ENCODE measurements at places on chromosomes 1 and 21.

GRCh38 chr1:203440771-203441170 is 34.8 kb upstream of the PRELP start:
- DNase-seq, result no peak

DNA sequence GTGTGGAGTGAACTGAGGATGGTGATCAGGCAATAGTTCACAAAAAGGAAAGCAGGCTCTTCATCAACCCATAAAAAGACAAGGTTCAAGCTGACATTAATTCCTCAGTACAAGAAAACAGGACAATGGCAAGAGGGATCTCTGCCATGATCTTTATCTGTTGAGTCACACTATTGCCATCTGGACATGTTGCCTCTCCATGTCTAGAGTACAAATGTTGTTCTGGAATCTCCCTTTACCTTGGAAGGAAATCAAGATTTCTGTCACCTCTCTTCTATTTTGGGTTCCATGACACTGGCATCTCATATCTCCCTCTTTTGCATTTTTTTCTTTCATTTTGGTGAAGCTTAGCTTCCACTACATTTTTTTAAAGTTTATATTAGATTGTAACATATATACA is 329.1 kb downstream of the USP25 start:
- no peak for DNase-seq

DNA sequence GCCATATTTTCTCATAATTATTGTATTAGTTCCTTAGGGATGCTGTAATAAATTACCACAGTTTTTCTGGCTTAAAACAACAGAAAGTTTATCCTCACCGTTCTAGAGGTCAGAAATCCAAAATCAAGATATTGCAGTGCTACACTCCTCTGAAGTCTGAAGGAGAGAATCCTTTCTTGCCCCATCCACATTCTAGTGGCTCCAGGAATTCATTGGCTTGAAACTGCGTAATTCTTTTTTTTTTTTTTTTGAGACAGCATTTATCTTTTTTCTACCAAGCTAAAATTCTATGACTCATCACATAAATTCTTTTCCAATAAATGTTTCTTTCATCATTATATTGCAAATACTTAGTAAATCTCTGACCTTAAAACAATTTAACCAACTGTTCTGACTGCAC is 451.0 kb upstream of the RGS18 start:
- DNase-seq, result peak; percentile 80

- no peak for DNase-seq
Observed at GRCh38 chr1:42179275-42179674, 14.7 kb upstream of the GUCA2A start.

DNA sequence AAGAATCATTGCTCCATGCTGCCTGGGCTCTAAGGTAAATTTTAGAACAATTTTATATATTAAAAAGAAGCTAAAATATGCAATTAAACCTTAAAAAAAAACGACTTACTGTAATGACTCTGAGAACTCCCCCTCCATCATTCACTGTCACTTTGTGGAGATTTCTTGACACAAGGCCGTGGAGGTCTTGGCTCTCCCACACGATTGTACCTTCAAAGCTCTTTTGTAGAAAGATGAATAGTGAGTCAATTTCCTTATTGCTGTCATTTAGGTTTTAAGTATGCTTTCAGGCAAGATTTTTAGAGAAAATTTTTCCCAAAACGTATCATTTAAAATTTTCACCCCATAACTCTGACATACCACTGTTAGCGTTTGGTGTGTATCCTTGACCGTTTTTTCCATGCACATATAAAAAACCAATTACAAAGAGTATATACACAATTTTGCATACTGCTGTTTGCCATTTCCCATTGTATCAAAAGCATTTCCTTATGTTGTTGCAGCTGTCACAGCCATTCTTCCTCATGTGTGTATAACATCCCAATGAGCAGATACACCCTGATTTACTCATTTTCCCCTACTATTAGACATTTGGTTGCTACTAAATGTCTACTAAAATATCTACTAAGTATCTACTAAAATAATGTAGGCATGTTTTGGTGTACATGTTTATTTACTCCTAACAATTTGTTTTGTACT is 33.4 kb downstream of the B3GALNT2 start:
- DNase-seq, result no peak

DNA sequence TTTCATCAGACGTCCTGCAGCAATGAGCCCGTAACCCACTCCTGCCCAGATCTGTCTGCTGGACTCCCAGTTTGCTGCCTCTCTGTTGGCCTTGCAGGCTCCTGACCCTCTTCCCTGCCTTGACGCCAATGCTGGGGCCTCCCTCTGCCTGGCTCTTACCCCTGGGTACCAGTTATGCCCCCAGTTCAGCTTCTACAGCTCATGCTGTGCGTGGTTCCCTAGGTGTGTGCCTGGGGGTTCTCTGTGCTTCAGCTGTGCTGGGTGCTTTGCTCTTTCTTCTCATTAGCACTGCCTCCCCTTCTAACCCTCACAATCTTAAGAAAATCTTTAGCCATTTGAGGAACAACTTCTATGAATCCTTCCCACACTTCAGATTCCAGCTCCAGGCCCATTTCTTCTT is 151.4 kb downstream of the ZSCAN20 start:
- no peak for DNase-seq

DNA sequence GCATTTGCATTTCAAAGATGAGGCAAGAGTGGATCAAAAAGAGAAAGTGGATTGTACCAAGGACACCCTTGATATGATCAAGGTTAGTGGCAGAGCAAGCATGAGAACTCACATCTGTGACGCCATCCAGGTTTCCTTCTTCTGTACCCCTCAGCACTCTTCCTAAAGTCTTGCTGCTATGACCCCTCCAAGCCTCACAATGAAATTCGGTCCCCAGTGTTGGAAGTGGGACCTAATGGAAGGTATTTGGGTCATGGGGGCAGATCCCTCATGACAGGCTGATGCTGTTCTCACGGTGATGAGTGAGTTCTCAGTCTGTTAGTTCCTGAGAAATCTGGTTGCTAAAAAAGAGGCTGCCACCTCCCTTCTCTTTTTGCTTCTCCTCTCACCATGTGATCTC is 86.4 kb downstream of the PGM1 start:
- DNase-seq, result no peak

Measured in foreskin melanocyte (primary cell).